Stimulated activated CD4-positive, alpha-beta T cell treated with anti-CD3 and anti-CD28 coated beads, Interleukin-1b, Interleukin-23, amount 100 ng/mL, for 1 hour (primary cell): ENCODE measurements at places on chromosomes 11 and 22.

DNA sequence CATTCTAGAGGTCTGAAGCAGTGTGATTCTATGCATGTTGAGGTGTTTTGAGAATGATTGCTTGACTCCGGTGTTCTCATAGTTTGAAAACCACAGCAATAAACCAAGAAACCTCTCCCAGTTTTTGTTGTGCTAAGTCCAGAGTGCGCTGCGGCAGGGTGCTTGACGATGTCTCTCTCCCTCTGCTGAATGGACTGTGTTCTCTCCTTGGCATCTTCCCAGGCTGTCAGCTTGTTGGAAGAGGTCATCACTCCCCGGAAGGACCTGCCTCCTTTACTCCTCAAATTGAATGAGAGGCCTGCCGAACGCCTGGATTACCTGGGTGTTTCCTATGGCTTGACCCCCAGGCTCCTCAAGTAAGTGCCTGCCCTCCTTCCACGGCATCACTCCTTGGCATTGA lies 31.0 kb downstream of the NAT10 start:
- DNase-seq: no peak

DNA sequence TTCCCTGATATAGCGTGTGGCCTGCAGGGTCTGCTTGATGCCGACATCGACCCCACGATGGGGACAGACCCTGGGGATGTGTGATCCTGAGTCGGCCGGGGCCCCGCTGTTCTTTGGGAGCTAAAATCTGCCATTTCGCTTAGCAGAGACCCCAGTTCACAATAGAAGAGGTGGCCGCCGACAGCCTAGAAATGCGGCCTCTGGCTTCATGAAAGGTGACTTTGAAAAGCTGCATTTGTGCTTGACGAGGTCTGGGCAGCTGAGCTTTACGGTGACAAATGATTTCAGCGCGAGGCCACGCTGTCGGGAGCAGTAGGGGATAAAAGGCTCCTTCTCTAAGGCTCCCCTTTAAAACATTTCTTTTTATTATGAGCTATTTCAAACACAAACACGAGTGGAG lies 71.7 kb downstream of the RPS6KA4 start:
- DNase-seq: no peak

DNA sequence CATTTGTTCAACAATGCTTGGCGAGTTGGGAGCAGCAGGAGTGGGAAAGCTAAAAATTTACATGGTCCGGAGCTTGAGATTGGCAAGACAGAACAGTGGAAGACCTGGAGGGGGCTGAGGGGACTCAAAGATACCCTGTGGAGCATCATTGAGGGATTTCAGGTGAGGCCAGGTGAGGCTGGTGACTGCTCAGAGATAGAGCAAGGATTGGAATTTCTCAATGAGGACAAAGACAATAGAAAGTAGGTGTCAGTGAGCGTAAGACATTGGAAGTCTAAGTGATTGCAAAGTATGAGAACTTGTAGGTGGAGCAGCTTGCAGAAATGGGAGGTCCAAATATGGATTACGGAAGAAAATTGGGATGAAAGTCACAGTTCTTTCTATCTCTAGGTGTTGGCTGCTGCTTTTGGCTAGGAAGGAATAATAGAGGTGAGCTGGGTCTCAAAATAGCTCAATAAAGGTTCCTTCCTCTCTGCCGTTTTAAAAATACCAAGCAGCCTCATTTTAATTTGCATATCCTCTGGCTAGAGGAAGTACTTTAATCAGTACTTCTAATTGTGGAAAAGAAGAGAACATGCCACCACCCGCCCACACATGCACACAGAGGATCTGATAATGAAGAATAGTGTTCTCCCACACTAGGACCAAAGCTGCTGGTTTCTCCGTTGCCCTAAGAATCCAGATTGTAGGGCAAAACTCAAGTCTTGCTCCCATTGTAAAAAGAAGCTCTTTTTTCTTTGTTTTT lies 41.8 kb upstream of the SORL1-AS1 start:
- DNase-seq: no peak

DNA sequence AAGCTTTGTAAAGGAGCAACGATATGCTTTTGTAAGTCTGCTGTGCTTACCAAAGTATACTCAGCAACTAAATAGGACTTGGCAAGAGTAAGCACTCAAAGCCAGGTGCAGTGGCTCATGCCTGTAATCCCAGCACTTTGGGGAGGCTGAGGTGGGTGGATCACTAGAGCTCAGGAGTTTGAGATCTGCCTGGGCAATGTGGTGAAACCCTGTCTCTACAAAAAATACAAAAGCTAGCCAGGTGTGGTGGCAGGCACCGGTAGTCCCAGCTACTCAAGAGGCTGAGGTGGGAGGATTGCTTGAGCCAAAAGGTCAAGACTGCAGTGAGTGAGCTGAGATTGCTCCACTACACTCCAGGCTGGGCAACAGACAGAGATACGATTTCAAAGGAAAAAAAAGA lies 67.5 kb downstream of the PAK1 start:
- no peak for DNase-seq

DNA sequence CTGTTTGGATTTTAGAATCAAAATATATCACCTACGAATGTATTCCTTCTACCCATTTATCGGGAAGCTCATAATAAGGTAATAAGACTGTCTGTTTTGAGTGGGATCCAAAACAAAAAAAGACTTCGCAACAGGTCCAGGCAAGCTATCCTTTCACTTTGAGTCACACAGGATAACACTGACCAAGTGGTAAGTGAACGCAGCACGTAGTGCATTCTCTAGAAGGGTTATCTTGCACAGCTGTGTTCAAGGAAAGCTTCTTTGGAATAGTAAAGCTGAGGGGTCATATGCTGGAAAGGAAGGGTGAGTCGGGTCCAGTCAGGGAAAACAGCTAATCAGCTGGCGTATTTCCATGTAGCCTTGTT lies 22.3 kb upstream of the NRGN start:
- DNase-seq: no peak

GRCh38 chr11:130783323-130783722 lies 133.0 kb downstream of the SNX19 start:
- no peak for DNase-seq

DNA sequence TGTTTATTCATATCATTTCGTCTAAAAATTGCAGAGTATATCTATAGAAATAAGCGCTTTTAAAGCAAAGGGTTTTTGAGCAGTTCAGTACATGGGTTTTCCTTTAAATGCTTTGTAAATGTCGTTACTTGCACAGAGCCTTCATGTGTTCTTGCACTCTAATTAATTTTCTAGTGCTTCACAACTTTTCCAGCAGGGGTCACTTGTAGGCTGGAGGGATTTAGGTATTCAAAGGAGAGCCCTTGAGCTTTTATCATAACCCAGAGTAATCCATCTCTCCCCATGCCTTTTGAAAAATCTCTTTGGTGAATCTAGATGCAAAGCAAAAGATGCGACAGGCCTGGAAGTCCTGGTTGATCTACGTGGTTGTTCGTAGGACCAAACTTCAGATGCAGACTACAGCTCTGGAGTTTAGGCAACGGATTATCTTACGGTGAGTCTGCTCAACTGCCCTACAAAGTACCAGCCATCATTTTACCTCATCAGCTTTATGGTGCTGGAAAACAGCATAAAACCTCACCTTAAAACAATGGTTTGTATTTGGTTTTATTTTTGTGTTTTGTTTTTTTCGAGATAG lies 60.4 kb downstream of the SFI1 start:
- DNase-seq: no peak
